NCI-H1048 (cell line): ENCODE measurements at places on chromosomes 5 and 9.

DNA sequence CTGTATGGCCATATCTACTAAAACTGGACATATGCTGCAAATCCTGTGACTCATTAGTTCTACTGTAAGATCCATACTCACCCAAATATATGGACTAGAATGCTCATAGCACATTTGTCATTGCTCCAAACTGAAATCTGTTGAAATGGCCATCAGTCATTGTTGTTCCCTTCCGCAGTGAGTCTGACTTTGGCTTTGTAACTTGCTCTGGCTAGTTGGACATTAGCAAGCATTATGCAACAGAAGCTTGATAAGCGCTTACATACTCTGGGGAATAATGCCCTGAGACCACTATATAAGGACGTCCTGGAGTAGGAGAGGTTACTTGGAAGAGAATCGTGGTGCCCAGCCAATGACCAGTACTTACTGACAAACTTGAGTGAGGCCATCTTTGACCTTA, 9.0 kb downstream of the KIAA1958 start:
- DNase-seq: no peak

DNA sequence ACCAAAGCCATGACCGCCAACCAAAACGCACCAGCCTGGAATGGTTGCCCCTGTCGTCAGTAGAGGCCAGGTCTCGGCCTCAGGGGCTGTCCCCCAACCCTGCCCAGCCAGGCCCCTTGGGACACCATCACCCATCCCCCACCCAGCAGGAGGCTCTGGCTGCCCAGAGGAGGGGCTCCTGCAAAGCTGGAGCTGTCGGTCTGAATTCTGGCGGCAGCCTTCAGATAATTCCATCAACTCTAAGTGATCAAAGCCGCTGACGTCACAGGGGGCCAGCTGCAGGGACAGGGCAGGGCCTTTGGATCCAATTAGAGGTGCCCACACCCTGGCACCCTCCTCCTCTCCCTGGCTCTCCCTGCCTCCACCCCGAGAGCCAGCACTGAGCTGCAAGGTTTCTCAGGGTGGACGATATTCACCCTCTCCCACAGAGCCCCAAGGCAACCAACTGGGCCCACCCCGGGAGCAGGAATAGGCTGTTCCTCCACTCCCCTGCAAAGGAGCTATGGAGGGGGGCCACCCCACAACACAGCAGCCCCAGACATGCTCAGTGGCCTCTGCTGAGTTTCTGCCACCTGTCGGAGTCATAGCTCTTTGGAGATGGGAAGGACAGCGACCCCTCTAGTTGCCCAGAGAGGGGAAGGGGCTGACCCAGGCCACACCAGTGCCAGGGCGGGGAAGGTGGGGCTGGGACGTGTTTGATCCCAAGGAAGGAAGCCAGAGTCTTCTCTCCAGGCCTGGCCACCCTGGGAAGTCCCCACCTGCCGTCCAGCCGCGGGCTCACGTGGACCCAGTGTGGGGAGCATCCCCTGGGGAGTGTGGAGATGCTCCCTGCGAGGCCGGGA, 78.4 kb downstream of the NTNG2 start:
- no peak for DNase-seq

DNA sequence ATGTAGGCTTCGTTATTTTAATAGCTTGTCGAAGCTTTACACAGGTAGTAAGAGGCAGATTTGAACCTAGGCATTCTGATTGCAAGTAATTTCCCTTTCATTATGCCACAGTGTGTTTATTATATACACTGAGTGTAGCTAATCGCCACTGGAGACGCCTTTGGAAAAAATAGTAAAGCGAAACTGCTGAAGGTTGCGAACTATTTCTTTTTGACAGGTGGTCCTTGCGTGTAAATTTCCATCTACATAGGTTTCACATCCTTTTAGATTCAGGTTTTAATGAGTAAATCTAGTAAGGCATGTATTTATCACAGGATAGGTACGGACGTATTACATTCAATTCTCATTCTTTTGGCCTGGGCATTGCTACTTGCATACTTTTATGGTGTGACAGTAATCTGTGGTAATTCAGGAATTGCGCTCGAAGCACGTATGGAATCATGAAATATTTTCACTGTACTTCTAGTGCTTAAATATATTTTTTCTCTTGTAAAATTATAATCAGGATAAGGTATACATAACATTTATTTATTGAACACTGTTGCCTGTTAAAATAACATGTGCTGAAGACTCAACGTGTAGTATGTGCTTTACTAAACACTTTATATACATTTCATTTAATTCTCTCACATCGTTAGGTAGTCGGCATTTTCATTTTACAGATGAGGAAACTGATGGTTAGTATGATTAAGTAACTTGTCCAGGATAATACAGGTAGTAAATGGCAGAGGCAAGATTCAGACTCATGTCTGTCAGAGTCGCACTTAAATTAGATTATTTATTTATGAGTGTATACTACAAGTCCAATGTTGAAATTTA, 1.8 kb downstream of the MARCHF6 start:
- DNase-seq: no peak

- DNase-seq: no peak
Measured at GRCh38 chr5:176870110-176870591, 29.0 kb downstream of the HK3 start.

- DNase-seq: no peak
Measured at GRCh38 chr9:122875523-122875922, 29.6 kb downstream of the RC3H2 start.
